HFFc6 (cell line): ENCODE measurements at places on chromosomes 1 and 21.
A peak's percentile ranks its signal among the peaks of the same experiment; 100 is the strongest.

GRCh38 chr1:205072881-205073280, 11.4 kb downstream of the TMEM81 start:
- H3K36me3 ChIP-seq = no peaks in the 10 kb centered on the region
- peaks cover 22% of the 10 kb centered on the region for H3K27me3 ChIP-seq
- no peak overlapping the region for H3K4me3 ChIP-seq
- no peak for DNase-seq
- no peaks in the 10 kb centered on the region for H3K4me1 ChIP-seq

- no peak overlapping the region for H3K27ac ChIP-seq
- peaks cover 12% of the 10 kb centered on the region for H3K36me3 ChIP-seq
- H3K27me3 ChIP-seq = no peaks in the 10 kb centered on the region
- no peak overlapping the region for H3K4me3 ChIP-seq
These were observed 92.3 kb downstream of the SIM2 start for GRCh38 chr21:36791180-36791579.

DNA sequence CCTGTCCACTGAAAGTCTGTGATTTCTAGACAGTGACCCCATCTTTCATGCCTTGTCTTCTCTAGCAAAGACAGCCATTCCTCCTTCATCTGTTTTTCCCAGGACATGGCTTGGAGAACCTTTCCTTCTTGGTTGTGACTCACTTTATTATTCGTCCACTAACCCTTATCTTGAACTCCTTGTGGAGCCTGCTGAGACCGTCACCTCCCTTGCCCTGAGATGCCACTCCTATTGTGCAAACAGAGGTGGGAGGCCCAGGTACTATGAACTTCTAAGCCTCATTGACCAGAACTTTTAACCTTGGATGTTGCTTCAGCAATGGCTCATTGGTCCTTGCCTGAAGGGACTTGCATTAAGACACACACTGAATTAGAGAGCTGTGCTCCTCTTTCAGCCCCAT, 117.5 kb downstream of the FOXD2 start:
- no peak overlapping the region for H3K27ac ChIP-seq
- peaks cover 43% of the 10 kb centered on the region for H3K27me3 ChIP-seq
- no peak overlapping the region for H3K4me3 ChIP-seq

GRCh38 chr1:205567716-205568115, 63.2 kb downstream of the CDK18 start:
- H3K36me3 ChIP-seq = no peaks in the 10 kb centered on the region
- H3K27me3 ChIP-seq = peaks cover 52% of the 10 kb centered on the region
- H3K27ac ChIP-seq = no peak overlapping the region
- no peak for DNase-seq
- no peaks in the 10 kb centered on the region for H3K4me1 ChIP-seq
- H3K4me3 ChIP-seq = no peak overlapping the region

DNA sequence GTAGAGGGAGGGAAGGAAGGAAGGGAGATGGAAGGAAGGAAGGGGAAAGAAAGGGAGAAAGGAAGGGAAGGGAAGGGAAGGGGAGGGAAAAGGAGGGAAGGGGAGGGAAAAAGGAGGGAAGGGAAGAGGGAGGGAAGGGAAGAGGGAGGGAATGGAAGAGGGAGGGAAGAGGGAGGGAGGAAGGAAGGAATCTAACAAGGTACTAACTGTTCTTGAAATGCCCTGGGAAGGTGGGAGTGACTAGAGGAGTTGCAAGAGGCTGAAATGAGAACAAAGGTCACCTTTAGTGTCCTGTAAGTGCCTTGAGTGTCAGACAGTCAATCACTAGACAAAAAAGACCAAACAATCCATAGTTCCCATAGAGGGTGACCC, 2.3 kb upstream of the ATP2B4 start:
- peaks cover 15% of the 10 kb centered on the region for H3K36me3 ChIP-seq
- H3K27me3 ChIP-seq = peaks cover 6% of the 10 kb centered on the region
- peaks cover 46% of the 10 kb centered on the region for H3K4me1 ChIP-seq
- DNase-seq = no peak
- no peak overlapping the region for H3K4me3 ChIP-seq

DNA sequence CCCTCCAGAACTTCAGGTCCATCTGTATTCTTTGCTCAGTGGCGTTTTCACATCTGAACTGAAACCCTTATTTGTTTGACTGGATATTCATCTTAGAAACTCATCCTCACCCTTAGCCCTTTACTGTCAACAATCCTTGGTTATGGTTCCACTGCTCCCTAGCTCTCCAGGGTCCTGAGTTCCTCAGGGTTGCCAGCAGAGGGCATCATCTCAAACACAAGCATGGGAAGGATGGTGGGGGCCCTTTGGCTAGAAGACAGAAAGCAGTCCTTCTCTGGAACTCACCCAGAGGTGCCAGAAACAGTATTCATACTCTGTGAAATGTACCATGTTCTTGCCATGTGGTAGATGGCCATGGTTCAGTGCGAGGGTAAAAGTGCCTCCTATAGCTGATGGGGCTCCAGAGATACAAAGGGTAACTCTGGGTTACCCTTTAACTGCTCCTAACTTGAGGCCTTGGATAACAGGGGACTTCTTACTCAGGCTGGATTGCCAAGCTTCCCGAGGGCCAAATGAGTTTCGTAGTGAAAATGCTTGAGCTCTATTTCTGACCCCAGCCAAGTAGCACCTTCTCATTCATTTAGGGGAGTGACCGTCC, 11.3 kb downstream of the NCSTN start:
- no peak overlapping the region for H3K27ac ChIP-seq
- no peak overlapping the region for H3K4me3 ChIP-seq
- H3K36me3 ChIP-seq = peaks cover 42% of the 10 kb centered on the region
- DNase-seq = no peak
- no peaks in the 10 kb centered on the region for H3K27me3 ChIP-seq

DNA sequence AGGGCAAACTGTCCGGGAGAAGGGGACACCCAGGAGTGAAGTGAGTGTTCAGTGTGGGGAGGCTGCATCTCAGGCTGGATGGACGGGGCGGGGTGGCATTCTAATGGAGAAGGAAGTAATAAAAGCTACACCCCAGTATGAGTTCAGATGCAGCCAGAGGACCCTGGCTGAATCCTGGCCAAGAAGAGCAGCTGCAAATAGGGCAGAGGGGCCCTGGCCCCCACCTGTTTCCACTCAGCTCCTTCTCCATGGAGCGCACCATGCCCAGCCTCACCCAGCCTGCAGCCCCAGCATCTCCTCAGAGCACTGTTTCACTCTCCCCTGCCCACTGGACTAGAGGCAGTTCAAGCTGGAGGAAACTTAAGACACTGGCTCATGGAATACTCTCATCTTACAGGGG, 46.4 kb downstream of the KCND3 start:
- no peaks in the 10 kb centered on the region for H3K4me1 ChIP-seq
- peaks cover 25% of the 10 kb centered on the region for H3K27me3 ChIP-seq
- H3K27ac ChIP-seq = no peak overlapping the region
- H3K36me3 ChIP-seq = no peaks in the 10 kb centered on the region
- DNase-seq = no peak
- H3K4me3 ChIP-seq = no peak overlapping the region

DNA sequence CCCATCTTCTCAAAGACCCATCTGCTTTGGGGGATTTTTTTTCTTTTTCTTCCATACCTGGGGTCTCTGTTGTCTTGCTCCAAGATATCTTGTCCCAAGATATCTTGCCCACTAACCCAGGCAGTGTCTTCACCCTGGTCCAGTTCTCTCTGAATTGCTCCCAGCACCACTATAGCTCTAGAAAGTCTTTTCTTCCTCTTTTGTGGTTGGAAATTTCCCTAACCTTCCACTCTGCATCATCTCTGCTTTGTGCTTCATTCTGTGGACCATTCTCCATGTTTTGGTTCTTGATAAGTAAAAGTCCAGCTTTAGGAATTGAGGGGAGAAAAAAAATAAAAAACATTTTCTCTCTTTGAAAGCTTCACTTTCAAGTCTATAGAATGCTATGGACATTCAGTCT, 20.9 kb downstream of the STYXL2 start:
- H3K36me3 ChIP-seq = no peaks in the 10 kb centered on the region
- H3K27me3 ChIP-seq = peaks cover 10% of the 10 kb centered on the region
- H3K27ac ChIP-seq = no peak overlapping the region
- H3K4me1 ChIP-seq = no peaks in the 10 kb centered on the region
- H3K4me3 ChIP-seq = no peak overlapping the region

GRCh38 chr1:204162494-204163074, 3.6 kb downstream of the REN start:
- H3K36me3 ChIP-seq = no peaks in the 10 kb centered on the region
- peaks cover 18% of the 10 kb centered on the region for H3K4me1 ChIP-seq
- peak; percentile 47 for DNase-seq
- H3K27ac ChIP-seq = no peak overlapping the region
- H3K27me3 ChIP-seq = peaks cover 6% of the 10 kb centered on the region
- no peak overlapping the region for H3K4me3 ChIP-seq

- DNase-seq = no peak
- peaks cover 7% of the 10 kb centered on the region for H3K36me3 ChIP-seq
- H3K4me1 ChIP-seq = peaks cover 7% of the 10 kb centered on the region; the same call in 1 of the 2 replicates
- H3K27ac ChIP-seq = no peak overlapping the region; the same call in 1 of the 2 replicates
These were observed 2.5 kb downstream of the CFAP126 start for GRCh38 chr1:161365207-161365606.

DNA sequence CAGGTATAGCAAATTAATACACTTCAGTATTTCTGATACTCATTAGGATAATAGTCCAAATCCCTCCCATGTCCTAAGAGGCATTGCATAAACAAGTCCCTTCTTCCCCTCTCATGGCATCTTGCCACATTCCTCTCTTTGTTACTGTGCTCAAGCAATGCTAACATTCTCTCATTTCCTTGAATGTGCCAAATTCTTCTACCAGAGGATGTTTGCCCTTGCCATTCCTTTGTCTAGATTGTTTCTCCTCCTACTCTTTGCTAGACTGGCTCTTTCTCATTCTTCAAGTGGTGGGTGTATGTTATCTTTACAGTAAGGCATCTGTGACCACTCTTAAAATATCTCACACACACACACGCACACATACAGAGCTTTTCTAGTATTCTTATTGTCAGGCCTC, 621.0 kb upstream of the CXADR start:
- no peak overlapping the region for H3K4me3 ChIP-seq
- no peak overlapping the region for H3K27ac ChIP-seq
- no peaks in the 10 kb centered on the region; the same call in 1 of the 2 replicates for H3K27me3 ChIP-seq
- H3K4me1 ChIP-seq = no peaks in the 10 kb centered on the region

GRCh38 chr1:228317891-228318810, 88.5 kb downstream of the TRIM11 start:
- no peak for DNase-seq
- no peaks in the 10 kb centered on the region for H3K27me3 ChIP-seq
- H3K4me1 ChIP-seq = no peaks in the 10 kb centered on the region
- no peak overlapping the region for H3K4me3 ChIP-seq

DNA sequence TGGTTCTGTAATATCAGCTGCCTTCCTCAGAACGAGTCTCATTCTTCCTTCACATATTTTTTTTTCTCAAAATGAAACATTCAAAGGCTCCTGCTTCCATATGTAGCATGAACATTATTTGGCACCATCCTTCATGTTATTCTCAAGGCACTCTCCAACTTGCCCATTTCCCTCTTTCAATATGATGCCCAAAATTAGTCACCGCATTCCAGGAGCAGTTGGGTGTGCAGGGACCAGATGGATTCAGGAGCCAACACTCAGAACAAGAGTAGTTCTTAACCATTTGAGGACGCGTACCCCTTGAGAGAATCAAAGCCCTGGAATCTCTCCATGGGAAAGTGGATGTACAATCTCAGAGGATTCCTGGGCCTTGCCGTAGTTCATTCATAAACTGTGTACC, 50.3 kb downstream of the KCNK1 start:
- peaks cover 2% of the 10 kb centered on the region; the same call in 1 of the 2 replicates for H3K27me3 ChIP-seq
- H3K36me3 ChIP-seq = peaks cover 11% of the 10 kb centered on the region; the same call in 1 of the 2 replicates
- no peak overlapping the region for H3K27ac ChIP-seq
- no peak for DNase-seq

- H3K4me1 ChIP-seq = peaks cover 6% of the 10 kb centered on the region; the same call in 1 of the 2 replicates
- H3K27me3 ChIP-seq = no peaks in the 10 kb centered on the region
- H3K4me3 ChIP-seq = no peak overlapping the region
These were observed 22.8 kb downstream of the KIAA1614 start for GRCh38 chr1:180935326-180936109.

- H3K4me1 ChIP-seq = peaks cover 14% of the 10 kb centered on the region
- peaks cover 1% of the 10 kb centered on the region; the same call in 1 of the 2 replicates for H3K27me3 ChIP-seq
- peaks cover 8% of the 10 kb centered on the region; the same call in 1 of the 2 replicates for H3K36me3 ChIP-seq
- peak overlapping the region; percentile 92 for H3K4me3 ChIP-seq
- peak; percentile 5 for DNase-seq
- H3K27ac ChIP-seq = peak overlapping the region; percentile 87
These were observed 424 bp upstream of the NECAP2 start for GRCh38 chr1:16440131-16440469.

- H3K27ac ChIP-seq = no peak overlapping the region
- no peaks in the 10 kb centered on the region; the same call in 1 of the 2 replicates for H3K36me3 ChIP-seq
- no peak overlapping the region for H3K4me3 ChIP-seq
- no peak for DNase-seq
- H3K27me3 ChIP-seq = no peaks in the 10 kb centered on the region; the same call in none of the 2 replicates
- H3K4me1 ChIP-seq = peaks cover 21% of the 10 kb centered on the region
These were observed 24.1 kb downstream of the A3GALT2 start for GRCh38 chr1:33296824-33297223.

DNA sequence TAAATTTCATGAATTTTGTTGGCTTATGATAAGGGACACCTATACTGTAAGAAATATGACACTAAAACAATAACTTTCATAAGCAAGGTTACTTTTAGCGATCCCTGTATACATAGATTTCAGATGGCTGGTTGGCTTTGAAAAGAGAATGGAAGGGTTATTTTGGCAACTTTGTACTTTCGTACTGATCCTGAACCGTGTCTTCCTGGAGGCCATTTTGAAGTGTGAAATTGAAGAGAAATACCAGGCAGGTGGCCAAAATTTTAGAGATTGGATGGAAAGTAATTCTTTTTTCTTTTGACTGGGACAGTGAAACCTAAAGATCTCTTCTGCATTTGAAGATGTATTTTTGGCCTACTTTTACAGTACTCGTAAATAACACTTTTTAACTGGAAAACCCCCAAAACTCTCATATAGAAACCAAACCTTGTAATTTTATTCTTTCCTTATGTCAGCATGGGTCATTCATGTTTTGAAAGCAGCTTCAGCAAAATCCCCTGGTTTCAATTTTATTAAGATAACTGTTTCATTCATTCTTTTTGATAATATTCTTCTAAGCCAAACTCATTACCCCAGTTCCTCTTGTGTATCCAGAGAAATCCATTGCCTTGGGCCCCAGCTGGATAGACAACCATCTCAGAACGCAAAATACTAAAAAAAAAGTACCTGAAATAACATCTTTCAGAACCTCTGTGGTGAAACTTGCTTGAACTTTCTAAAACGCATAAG, 38.4 kb upstream of the ZNF281 start:
- DNase-seq = no peak
- H3K27me3 ChIP-seq = no peaks in the 10 kb centered on the region

- no peak overlapping the region for H3K4me3 ChIP-seq
- DNase-seq = no peak
- H3K36me3 ChIP-seq = peaks cover 5% of the 10 kb centered on the region; the same call in 1 of the 2 replicates
- peaks cover 3% of the 10 kb centered on the region; the same call in 1 of the 2 replicates for H3K27me3 ChIP-seq
These were observed 296.1 kb downstream of the CTH start for GRCh38 chr1:70707214-70707613.

GRCh38 chr1:225822655-225823403, 12.9 kb downstream of the EPHX1 start:
- H3K4me1 ChIP-seq = peaks cover 7% of the 10 kb centered on the region
- H3K36me3 ChIP-seq = no peaks in the 10 kb centered on the region
- no peak for DNase-seq
- no peak overlapping the region for H3K4me3 ChIP-seq

DNA sequence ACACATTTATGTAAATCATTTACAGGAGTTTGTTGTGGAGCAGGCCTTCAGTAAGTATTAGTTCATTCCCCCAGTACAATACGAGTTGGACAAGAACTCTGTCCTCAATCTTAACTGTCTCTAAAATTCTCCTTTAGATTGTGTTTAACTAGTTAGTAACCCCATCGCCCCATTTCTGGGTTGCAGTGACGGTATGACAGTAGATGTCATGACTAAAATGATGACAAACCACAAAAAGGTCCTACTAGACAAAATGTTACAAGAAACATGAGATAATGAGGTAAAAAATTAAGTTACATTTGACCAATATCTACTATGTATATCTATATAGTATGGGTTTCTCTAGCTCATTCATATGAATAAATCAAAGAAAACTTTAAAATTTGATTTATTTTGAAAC, 41.1 kb downstream of the CD58 start:
- H3K4me3 ChIP-seq = no peak overlapping the region
- peak overlapping the region; percentile 51 for H3K27ac ChIP-seq
- H3K36me3 ChIP-seq = peaks cover 42% of the 10 kb centered on the region
- DNase-seq = no peak
